ENCODE measurements at places on chromosomes 13 and 19.

- DNase-seq: no peak
Observed at GRCh38 chr13:41416276-41416675, 41.1 kb upstream of the RGCC start.

DNA sequence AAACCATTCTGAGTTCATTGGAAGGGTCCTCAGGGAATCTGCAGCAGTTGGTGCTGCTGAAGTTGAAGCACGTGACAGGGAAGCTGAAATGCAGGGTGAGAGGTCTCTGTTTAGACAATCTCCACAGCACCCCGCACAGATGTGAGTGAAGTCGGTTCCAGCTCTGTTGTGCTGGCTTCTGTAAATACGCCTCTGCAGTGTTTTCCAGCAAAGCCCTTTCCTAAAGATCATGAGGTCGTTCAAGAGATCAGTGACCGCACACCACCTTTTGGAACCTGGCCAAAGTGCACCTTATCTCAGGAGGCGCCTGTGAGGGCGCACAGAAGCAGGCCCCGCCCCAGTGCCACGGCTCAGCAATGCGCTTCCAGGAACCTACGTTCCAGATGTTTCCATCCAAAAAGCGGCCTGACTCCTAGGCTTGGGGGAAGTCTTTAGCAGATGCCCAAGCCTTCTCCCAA, 10.8 kb downstream of the CUL4A start:
- DNase-seq: no peak

DNA sequence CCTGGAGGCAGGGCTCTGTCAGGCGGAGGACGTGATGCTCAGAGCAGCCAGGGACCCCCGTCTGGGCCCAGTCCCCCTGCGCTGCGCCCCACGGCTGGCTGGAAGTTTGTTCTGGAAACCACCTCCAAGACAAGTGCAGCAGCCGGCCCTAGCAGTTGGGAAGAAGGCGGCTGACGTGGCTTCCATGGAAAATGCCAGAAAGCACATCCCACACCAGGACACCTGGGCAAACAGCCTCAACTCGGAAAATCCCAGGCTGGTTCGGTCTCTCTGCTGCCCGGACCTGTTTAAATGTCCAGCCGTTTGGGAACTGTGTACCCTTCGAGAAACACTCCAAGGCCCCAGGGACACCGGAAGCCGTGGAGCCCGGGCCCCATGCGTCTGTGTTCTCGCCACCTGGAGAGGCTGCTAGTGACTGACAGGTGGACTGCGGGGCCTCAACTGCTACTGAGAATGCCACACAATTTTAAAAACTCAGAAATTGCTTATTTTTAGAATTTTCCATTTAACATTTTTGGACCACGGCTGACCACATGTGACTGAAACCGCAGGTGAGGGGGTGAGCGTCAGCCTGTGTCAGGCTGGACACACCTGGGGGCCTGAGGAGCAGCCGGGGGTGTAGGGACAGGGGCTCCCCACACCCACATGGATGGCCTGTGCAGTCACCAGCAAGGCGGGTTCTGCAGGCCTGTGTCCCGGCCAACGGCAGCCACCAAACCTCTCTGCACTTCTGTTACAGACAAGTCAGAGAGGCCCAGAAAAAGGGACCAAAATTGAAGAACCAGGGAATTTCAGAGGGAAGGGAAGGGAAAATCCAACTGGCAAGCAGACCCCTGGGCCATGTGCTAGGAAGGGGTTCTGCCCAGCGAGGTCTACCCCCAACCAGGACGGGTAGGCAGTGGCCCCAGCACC, 31.7 kb downstream of the RASA3 start:
- DNase-seq: no peak

GRCh38 chr13:100710176-100710575, 35.6 kb upstream of the TMTC4 start:
- DNase-seq: no peak
